ENCODE measurements at places on chromosomes 4 and X.

DNA sequence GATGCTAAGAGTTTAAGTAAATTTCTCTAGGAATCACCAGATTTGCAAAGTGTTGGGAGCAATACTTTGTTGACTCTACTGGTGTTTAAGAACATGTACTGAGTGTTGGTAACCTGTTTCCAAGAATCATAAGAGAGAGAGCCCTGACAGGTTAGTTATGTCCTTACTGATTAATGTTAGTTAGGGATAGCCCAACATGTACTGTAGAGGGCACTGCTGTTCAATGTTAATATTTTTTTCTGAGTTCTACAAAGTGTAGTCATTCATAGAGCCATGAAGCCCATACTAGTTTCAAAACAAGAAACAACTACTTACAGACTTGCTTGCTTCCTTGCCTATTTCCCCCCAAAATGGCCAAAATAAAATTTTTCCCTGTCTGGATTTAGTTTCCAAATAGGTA is 11.9 kb downstream of the TMPRSS11D start:
- peak; percentile 42 for DNase-seq

GRCh38 chr4:127484117-127484516 is 148.6 kb upstream of the INTU start:
- DNase-seq, result no peak

DNA sequence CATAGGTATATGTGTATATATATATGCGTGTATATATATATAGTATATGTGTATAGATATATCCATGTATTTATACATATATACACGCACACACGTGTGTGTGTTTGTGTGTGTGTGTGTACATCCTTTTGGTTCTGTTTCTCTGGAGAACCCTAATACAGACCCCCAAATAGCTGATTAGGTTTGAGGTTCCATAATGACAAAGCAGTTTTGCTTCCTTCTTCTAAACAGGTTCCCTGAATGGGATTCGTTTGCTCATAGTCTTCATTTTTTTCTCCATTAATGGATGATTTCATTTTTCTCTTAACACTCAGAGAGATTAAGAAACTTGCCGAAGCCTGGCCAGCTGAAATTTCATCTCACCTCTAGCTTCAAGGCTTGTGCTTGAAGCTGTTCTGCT is 234.0 kb upstream of the BCOR start:
- DNase-seq, result no peak

DNA sequence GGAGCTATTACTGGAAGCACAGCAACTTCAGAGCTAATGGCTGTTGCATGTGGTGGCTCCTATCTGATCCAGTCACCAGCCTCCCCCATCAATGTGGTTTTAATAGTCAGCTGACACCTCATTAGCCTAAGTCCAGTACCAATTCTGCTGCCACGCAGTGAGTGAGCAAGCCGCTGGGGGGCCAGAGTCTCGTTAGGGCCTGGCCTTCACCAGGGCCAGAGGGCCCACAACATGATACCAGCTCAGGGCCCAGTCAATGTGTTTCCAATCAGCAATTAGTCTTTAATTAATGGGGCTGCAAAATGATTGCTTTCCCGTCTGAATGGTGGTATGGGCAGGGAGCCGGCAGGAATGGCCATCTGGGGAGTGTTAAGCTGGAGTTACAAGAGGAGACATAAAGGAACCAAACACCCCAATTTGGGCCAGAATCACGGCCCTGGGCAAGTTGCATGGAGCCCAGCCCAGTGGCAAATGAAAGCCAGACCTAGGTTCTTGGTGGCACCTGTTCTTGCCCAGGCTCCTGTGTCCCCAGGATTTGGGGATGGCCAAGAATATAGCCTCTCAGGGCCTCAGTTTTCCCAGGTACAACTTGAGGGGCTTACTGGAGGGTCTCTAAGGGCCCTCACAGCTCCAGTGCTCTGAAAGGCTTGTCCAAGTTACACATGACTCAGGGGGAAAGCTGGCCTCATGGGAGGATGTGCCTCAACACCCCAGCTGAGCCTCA is 119.2 kb downstream of the EFNB1 start:
- DNase-seq, result no peak

DNA sequence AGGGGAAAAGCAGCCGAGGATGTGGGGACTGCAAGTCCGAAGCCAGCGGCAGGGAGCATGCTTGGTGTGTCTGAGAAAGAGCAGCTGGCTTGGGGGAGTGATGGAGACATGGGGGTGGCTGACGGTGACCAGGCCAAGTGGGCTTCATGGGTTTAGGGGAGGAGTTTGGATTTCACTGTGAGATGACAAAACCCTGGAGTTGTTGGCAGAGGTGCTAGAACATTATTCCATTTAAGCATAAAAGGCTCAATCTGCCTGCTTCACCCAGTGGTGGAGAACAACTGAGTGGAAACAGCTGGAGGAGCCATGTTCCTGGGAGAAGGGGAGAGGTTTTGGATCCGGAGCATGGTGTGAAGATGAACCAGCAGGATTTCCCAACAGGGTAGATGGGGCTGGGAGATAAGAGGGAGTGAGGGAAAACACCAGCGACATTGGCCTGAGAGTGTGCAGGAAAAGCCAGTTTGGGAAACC is 318.0 kb upstream of the TAPT1 start:
- no peak for DNase-seq

- no peak for DNase-seq
These were observed 210.6 kb downstream of the QDPR start for GRCh38 chr4:17301266-17301665.

DNA sequence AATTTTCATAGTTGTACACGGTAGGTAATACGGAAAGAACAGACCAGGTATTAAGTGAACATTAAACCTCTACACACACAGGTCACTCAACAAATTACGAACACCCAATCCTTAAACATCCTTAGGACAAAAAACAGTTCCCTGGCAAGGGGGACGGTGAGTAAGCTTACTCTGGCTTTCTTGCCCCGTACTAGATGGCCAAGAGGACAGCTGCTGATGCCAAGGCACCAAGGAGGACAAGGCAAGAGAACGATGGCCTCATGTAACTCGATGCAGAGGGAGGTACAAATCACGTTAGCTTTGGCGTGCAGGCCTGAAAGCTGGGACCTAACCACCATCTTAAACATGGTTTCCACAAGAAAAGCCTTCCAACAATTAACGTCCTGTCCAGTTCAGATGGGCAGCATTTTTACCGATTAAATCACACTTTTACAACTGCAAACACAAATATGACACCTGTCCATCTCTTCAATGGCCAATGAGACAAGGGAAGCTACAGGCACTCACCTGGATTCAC is 23.7 kb downstream of the FAT1 start:
- DNase-seq, result no peak

- DNase-seq, result no peak
These were observed 407.4 kb downstream of the SMARCA1 start for GRCh38 chrX:129115935-129116334.

DNA sequence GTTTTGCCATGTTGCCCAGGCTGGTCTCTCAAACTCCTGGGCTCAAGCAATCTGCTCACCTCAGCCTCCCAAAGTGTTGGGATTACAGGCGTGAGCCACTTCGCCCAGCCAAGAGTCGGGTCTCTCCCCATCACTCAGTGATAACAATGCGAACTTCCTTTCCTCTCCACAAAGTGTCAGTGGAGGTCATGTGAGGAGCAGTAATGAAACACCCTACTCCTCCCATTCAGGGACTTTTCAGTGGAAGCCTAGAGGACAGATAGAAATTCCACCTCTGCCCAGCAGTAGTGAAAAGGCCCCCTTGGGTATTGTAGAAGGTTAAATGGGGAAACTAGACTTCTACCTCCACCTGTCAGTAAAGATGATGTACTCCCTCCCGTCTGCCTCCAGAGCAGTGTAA is 141.9 kb upstream of the STK26 start:
- DNase-seq, result no peak

DNA sequence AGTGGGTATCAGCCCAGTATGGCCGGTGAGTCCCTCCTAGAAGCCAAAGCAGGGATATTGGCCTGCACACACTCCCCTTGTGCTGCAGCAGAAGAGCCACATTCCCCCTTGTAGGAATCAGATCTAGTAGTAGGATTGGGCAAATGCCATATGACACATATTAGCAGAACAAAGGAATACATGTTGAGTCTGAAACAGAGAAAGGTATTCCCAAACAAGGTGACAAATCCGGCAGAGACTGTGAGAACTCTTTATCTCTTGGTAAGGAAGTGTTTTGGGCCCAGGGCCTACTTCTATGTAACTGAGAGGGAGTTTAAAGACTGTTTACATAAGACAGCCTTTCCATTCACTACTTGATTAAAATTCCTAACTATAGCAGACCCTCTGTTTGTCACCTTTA is 1382.0 kb downstream of the FAM133A start:
- DNase-seq, result no peak

GRCh38 chrX:131816551-131817136 is 206.5 kb upstream of the STK26 start:
- DNase-seq, result peak; percentile 90

DNA sequence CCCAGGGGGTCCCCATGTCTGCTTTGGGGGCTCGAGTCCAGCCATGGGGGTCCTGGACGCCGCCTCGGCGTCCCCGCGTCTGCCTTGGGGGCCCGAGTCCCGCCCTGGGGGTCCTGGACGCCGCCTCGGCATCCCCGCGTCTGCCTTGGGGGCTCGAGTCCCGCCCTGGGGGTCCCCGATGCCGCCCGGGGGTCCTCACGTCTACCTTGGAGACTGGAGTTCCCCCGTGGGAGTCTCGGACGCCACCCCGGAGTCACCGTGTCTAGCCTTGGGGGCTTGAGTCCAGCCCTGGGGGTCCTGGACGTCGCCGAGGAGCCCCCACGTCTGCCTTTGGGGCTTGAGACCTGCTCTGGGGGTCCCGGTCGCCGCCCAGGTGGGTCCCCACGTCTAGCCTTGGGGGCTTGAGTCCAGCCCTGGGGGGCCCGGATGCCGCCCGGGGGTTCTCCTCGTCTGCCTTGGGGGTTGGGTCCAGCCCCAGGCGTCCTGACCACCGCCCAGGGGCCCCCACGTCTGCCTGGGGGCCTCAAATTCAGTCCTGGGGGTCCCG is 1.1 kb upstream of the GTPBP6 start:
- DNase-seq, result no peak

GRCh38 chr4:74878323-74878722 is 54.6 kb upstream of the PARM1 start:
- no peak for DNase-seq

DNA sequence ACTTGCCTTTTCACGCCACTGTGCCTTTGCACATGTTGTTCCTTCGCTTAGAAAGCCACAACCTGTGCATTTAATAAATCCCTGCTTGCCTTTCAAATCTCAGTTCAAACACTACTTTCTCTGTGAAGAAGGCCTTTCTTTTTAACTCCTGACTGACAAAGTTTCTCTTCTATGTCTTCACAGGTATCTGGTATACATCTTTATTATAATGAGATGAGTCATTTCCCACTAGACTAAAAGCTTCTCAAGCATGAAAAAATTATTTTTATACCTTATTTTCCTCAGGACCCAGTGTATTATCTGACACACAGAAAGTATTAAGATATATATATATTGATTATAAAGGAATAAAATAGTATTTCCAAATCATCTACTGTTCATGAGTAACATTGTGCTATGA is 189.9 kb downstream of the TBCK start:
- DNase-seq, result no peak

DNA sequence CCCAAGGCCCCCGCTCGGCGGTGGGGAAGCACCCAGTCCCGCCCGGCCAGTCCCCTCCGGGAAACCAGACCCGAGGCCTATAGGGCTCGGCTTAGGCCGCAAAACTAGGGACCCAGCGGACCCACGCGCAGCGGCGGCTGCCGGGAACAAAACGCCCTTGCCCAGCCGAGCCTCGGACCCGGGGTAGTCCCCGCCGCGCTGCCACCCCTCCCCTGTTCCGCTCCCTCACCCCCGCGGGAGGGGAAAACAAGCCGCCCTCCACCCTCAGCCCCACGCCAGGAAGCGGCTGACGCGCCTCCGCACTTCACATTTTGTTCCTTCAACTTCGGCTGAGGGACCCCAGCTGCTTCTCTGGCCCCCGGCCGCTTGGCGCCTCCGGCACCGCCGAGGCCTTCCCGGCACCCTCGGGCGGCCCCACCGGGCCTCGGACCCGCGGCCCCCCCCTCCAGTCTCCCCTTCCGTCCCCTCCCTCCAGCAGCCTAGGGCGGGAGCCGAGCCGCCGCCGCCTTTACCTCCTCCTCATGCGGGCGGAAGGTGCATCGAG is 694 bp downstream of the PDS5A start:
- peak; percentile 47 for DNase-seq

DNA sequence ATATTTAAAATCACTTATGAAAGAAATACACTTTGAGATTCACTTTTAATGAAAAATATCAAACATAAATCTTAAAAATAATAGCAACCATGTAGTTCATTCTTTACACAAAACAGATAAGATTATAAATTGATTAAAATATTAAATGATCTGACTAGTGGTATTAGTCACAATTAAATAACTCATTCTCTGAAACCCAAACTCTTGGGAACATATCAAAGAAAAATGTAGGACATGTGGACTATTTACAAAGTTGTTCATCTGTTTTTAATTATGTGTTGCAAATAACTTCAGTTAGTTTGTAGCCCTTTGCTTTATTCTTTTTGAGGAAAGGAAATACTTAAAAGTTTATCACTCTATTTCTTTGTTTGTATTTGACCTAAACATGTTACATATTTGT is 9.5 kb upstream of the GUCY1A1 start:
- no peak for DNase-seq

DNA sequence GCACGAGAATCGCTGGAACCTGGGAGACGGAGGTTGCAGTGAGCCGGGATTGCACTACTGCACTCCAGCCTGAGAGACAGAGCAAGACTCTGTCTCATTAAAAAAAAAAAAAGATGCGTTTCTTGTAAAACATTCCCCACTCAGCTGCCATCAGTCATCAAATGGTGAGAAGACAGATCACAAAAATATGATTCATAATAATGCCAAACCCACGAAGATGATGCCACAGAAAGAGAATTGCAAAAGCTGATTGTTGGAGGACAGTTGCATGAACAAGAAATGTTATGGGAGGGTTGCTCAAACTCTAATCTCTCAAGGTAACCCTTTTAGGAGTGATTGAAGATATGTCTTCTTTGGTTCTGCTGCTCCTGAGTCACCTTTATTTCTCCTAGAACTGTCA is 21.4 kb upstream of the SMIM14 start:
- no peak for DNase-seq

DNA sequence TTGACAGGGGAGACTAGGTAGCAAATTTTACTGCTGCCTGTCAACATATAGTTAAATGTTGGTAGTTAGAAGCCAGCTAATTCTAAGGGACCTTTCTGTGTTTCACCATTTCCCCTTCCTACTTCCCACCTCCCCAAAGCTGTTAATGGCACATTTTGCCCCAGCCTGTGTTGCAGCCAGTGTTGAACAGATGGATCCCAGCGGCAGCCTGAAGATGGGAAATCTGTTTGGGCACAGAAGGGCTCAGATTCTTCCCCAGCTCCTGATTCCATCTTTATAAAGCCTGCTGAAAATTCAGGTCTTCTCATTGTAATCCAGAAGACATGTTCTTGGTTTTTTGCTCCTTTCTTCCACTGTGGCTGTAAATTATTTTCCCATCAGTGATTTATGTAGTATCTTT is 89.0 kb downstream of the SPRY1 start:
- DNase-seq, result no peak
